ENCODE measurements at places on chromosomes 11 and 22.

- no peak for DNase-seq
Observed at GRCh38 chr11:130247319-130247718, 67.4 kb downstream of the ZBTB44 start.

DNA sequence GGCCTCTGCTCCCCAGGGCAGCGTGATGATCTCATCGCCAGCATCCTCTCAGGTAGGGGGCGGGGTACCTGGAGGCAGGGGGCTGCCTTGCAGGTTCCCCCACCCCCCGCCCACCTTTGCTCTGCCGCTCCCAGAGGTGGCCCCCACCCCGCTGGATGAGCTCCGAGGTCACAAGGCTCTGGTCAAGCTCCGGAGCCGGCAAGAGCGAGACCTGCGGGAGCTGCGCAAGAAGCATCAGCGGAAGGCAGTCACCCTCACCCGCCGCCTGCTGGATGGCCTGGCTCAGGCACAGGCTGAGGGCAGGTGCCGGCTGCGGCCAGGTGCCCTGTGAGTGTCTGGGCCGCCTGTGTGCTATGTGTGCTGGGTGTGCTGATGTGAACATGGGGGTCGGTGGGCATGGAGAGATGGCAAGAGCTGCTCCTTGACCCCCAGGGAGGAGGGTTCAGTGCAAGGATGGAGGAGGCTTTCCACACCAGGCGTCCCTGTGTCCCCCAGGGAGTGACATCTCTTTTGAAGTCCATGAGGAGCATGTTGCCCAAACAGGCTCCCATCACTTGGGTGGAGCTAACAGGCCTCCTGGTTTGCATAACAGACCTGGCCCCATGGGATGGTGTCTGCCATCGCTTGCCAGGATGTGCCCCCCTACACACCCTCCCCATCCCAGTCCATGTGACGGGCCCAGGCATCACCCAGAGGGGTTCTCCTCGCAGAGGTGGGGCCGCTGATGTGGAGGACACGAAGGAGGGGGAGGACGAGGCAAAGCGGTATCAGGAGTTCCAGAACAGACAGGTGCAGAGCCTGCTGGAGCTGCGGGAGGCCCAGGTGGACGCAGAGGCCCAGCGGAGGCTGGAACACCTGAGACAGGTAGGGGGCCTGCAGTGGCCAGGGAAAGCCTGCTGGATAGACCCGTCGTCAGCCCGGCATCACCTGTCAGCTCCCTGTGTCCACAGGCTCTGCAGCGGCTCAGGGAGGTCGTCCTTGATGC lies 14.1 kb downstream of the PLCB3 start:
- no peak for DNase-seq

DNA sequence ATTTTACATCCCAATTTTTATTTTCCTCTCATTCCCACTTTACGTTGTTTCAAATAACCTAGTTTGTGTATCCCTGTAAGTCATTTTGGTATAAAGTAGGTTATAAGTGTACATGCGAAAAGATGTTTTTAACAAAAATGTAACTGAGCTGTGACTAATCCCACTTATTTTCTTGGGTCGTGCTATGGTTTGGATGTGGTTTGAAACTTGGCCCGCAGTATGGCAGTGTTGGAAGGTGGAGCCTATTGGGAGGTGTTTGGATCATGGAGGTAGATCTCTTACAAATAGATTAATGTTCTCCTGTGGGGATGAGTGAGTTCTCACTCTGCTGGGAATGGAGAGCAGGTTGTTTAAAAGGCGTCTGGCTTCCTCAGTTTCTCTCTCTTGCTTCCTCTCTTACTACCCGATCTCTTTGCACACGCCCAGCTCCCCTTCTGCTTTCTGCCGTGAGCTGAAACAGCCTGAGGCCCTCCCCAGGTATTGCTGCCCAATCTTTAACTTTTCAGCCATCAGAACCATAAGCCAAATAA lies 7.2 kb downstream of the RPL27A start:
- DNase-seq, result no peak

DNA sequence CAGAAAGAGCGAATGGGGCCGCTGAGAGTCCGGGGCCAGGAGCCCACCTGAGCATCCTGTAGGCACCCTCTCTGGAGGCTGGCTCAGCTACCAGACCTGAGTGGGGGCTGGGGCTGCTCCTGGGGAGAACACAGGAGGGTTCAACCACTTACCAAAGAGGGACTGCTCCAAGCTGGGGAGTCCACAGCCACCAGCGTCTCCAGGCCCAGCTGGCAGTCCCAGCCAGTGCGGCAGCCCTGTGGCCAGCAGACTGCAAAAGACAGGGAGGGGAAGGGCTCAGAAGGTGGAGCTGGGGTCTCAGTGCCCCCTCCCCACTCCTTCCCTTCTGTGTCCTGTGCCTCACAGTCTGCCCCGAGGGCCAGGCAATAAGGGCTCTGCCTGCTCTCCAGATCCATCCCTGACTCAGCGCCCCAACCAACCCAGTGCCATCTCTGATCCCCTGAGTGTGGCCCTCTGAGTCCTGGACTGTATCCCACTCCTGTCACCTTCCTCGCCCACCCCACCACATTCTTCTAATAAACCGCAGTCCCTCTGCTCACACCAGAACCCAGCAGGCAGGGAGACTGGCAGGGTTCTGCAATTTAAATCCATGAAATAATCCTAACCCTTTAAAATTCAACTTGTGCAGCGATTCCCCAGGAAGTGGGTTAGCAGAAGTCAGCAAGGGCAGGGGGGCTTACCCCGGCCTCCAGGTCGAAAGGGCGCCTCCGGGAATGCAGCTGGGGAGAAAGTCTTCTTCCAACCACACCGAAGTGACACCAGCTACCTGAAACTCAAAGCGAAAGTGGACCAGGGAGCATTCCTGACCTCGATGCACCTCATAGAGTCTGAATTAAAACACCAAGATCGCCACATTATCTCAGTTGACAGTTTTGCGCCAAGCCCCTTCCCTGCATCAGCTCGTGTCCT lies 13.3 kb downstream of the CHST1 start:
- DNase-seq, result no peak

DNA sequence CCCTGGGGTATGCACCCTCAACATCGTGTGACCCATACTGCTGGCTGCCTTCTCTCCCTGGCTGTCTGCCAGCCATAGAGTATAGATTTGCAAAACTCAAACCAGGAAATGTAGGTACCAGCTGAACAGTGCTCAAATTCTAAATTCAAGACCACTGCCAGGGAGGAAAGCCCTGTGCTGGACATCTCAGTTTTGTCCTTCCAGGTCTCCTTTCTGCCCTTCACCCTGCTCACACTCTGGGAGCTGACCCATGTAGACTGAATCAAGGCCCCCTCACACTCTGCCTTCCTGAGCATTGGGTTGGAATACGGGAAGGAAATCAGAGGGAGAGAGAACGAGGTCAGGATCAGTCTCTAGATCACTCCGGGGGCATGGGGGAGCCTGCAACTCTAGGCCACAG lies 12.4 kb upstream of the DRD2 start:
- DNase-seq, result no peak

DNA sequence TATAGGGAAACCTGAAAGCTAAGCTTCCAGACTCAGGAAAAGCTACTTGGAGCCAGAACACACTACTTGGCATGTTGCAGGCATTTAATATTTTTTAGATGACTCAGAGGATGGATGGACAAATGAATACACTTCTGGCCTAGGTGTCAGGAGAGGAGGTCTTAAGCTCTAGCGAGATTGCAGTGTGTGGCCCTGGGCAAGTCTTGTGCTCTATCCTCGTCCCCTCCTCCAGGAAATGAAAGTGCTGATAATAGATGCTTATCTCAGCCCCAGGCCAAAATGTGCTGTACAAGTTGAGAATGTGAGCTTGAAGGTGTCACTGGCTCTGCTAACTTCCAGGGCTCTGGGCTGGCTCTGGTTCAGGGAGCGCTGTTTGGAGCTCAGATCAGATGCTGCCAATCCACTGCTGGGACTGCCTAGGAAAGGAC lies 136.3 kb downstream of the PKNOX2 start:
- no peak for DNase-seq

DNA sequence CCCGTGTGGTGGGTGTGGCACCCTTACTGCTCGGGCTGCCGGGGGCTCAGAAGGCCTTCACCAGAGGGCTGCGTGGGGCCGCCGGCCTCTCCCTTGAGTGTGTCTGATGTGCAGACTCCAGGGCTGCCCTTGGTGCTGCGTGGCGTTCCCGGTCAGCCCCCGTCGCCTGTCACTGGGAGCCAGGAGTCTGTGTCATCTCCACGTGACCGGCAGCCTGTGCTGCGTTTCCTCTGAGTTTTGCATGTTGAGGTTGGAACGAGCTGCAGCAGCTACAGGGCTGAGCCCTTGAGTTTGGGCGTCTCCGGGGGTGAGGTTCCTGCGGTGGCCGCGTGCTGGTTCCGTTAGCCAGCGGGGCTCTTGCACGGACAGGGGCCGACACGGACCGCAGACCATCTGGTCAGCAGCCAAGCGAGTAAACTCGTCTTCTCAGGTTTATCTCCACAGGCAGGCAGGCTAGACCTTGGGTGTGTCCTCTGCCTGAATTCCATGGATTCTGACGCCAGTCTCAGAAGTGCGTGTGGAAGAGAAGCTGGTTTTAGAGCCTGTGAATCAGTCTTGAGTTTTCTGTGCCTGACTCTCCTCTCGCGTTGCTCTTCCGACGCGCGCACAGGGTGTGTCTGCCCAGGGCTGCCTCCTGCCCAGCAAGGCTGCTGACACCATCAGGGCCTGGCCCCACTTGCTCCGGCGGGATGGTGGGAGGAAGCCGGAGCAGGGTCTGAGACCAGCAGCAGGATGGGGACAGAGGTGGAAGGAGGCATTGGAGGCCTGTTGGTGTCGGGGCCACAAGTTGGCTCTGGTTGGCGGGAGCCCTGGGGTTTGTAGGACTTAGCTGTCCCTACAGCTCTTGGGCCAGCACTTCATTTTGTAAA lies 10.5 kb downstream of the PTDSS2 start:
- DNase-seq, result no peak

- DNase-seq, result no peak
Observed at GRCh38 chr11:113287801-113288200, 26.6 kb upstream of the TTC12 start.

DNA sequence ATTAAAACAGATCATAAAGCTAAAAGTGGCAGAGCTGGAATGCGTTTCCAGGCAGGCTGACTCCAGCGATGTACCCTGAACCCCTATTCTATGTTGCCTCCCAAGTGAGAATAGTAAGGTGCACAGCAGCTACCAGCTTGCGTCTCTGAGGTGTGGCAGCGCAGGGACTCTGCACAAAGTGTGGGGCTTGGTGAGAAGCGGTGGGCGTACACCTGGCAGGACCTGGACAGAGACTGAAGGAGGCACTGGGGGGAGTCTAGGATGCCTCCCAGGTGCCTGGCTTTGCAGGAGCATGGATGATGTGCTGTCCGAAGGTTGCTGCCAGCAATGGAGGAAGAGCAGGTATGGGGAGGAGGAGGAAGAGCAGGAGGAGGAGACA lies 42.9 kb downstream of the AMPD3 start:
- DNase-seq, result no peak

- no peak for DNase-seq
Observed at GRCh38 chr11:12454782-12455181, 77.4 kb downstream of the PARVA start.

DNA sequence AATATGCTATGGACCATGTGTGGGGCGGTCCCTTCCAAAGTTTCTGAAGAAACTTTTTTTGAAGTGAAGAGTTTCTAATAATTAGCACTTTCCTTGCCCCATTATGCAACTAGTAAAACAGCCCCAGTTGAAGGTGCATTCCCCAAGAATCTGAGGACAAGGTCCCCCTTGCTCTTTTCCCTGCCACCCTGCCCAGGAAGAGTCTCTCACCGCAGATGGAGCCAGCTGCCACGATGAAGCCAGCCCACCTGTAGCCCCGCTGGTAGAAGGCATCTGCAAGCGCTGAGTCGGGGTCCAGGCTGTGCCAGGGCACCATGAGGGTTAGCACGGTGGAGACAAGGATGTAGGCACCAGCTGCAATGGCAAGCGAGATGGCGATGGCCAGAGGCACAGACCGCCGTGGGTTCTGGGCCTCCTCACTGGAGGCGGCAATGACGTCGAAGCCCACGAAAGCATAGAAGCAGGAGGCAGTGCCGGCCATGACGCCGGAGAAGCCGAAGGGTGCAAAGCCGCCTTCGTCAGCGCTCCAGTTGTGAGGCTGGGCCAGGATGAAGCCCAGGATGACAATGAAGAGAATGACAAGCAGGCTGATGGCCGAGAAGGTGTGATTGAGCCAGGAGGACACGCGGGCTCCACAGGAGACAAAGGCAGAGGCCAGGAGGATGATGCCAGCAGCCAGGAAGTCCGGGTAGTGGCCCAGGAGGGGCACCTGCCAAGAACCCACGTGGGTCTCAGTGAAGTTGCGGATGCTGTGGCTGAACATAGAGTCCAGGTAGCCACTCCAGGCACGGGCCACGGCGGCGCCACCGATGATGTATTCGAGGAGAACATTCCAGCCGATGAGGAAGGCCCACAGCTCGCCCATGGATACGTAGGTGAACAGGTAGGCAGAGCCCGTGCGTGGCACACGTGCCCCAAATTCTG lies 1.5 kb downstream of the SLC7A4 start:
- DNase-seq, result no peak

- no peak for DNase-seq
Observed at GRCh38 chr22:46273432-46274148, 5.8 kb downstream of the TTC38 start.

DNA sequence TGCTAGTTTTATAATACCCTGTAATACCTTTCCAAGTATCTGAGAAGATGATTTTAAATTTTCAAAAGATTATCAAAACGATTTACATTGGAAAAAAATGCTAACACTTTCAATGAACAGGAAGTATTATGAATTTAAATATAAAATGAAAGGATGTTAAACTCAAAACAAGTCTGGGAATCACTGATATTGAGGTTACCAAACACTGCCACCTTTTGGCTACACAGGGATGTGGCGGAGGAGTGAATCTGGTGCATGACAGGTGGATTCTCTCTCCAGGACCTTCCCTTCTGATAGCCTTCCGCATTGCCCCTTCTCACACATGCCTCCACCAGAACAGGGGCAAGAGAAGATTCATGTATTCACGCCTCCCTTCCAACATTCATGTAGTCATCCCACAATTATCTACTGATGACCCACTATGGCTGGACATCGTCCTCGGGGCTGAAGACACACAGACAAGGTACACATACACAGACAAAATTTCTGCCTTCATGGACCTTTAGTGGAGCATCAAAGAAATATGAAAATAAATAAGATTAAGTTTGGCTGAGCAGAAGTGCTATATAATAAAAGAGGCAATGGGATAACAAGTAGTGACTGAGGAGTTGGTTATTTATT lies 34.7 kb downstream of the ATG16L2 start:
- DNase-seq, result no peak

Measured in activated CD4-positive, CD25-positive, alpha-beta regulatory T cell treated with anti-CD3 and anti-CD28 coated beads, Interleukin-2, amount 50 U/mL, for 16 hours (primary cell).